Astrocyte (in vitro differentiated cells and primary cell): ENCODE measurements at places on chromosomes 3 and 15. TPM values are rescaled to one million over a fixed set of nuclear protein-coding genes. Genes with fewer than 3 reads are reported as not detected.
A peak's percentile ranks its signal among the peaks of the same experiment; 100 is the strongest.

GRCh38 chr3:50652709-50653108 is 22.0 kb upstream of the DOCK3 start:
- H3K27me3 ChIP-seq, result no peaks in the 10 kb centered on the region
- no peak overlapping the region for H3K4me3 ChIP-seq
- peaks cover 5% of the 10 kb centered on the region for H3K4me1 ChIP-seq
- no peak for DNase-seq

DNA sequence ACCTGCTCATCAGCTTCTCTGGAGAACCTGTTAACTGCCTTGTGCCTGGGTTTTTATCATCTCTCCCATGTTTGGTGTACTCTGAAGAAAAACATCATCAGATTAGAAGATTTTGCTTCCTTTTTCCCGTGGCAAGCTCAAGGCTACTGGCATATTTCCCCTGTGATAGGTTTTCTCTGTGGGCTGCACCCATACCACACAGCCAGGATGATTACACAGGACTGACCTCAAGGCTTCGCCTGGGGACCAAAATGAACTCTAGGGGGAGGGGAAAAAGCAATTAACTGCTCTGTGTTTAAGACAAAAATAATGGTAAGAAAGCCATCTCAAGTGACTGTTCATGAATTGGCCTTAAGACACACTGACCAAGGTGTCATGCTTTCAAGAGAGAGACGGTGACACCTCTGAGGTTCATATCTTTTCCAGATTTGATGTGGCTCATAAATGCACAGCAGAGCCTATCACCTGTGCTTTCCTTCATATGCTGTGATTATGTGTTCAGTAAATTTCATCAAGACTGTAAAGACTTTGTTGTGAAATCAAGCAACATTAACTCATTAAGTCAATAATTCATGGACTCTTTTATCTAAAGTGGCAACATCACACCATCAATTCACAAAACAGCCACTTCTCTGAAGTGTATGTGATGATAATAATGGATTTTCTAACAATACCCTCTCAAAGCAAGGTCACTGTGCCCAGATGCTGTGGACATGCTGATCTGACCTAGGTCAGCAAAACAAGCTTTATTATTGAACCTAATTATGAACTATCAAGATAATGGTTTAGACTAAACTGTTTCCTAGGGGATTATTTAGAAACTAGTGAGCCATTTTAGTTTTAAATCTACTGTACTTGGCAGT is 427.9 kb downstream of the WDR72 start:
- DNase-seq, result no peak
- no peak overlapping the region for H3K4me3 ChIP-seq
- no peaks in the 10 kb centered on the region for H3K36me3 ChIP-seq
- no peaks in the 10 kb centered on the region for H3K27me3 ChIP-seq
- H3K27ac ChIP-seq, result no peak overlapping the region

Gene BFSP2
- not detected in 2 replicates for total RNA-seq

GRCh38 chr15:66649235-66649984 is 52.6 kb upstream of the SMAD6 start:
- H3K36me3 ChIP-seq, result no peaks in the 10 kb centered on the region
- no peak for DNase-seq
- H3K4me1 ChIP-seq, result peaks cover 23% of the 10 kb centered on the region
- no peaks in the 10 kb centered on the region for H3K27me3 ChIP-seq
- no peak overlapping the region for H3K4me3 ChIP-seq
- no peak overlapping the region for H3K27ac ChIP-seq

DNA sequence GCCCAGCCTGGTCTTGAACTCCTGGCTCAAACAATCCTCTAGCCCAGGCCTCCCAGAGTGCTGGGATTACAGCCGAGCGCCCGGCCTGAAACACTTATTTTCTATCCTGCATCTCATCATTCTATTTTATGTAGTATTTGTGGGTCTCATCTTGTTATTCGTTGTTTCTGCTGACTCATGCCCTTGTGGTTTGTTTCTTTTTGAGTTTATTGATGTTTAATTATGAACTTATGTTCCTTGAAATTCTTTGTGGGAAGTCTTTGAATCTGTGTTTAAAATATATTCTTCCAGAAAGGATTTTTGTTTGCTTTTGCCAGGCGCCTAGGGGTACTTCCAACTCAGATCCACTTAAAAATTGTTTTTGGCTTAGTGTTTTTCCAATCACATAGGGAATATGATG is 78.3 kb upstream of the C15orf39 start:
- H3K4me1 ChIP-seq, result peaks cover 5% of the 10 kb centered on the region
- no peaks in the 10 kb centered on the region for H3K36me3 ChIP-seq
- H3K4me3 ChIP-seq, result no peak overlapping the region
- peak; percentile 84 for DNase-seq

DNA sequence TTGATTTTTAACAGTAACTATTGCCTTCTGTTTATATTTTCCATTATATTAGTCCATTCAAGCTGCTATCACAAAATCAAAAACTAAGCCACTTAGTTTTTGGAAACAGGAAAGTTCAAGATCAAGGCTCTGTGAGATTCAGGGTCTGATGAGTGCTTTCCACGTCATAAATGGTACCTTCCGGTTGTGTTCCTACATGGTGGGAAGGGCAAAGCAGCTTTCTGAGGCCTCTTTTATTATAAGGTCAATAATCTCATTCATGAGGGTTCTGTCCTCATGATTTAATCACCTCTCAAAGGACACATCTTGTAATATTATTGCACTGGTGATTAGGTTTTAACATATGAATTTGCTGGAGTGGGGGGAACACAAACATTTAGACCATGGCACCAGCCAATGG is 152.0 kb downstream of the VGLL3 start:
- no peaks in the 10 kb centered on the region for H3K4me1 ChIP-seq
- H3K27me3 ChIP-seq, result no peaks in the 10 kb centered on the region
- DNase-seq, result no peak
- no peak overlapping the region for H3K4me3 ChIP-seq

GRCh38 chr3:123605789-123606234 is 21.0 kb upstream of the HACD2 start:
- peak; percentile 26 for DNase-seq
- peak overlapping the region; percentile 59 for H3K27ac ChIP-seq
- H3K27me3 ChIP-seq, result no peaks in the 10 kb centered on the region

DNA sequence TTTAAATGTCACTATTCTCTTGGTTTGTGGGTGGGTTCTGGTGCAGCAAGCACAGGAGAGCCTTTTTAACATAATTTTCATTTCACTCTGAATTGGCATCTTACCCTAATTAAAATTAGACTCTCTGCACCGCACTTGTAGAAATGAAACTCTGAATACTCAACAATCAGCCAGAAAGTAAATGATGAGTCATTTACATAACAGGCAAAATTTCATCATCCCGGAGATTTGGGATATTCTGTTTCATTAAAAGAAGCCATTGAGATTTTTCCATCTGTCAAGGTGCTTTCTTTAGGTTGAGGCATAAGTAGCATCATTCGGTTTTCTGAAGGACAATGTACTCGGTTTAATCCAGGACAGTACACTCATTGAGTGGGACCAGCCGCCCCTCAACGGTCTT is 111.0 kb downstream of the RFTN1 start:
- peaks cover 9% of the 10 kb centered on the region for H3K4me1 ChIP-seq
- H3K36me3 ChIP-seq, result no peaks in the 10 kb centered on the region
- no peak overlapping the region for H3K4me3 ChIP-seq
- DNase-seq, result peak; percentile 43
